A673 (cell line): ENCODE measurements at places on chromosomes 13 and 19. TPM values are rescaled to one million over a fixed set of nuclear protein-coding genes. Genes with fewer than 3 reads are reported as not detected.

The CGB1 gene
- total RNA-seq: not detected in 2 replicates

The ZNF681 gene
- total RNA-seq: 0.07 and 0.15 TPM in 2 replicates

GRCh38 chr19:49555600-49556411 lies 24.6 kb downstream of the NOSIP start:
- H3K4me3 ChIP-seq: no peak overlapping the region
- peak overlapping the region; percentile 70 for H3K27ac ChIP-seq
- DNase-seq: peak; percentile 96
- no peaks in the 10 kb centered on the region for H3K27me3 ChIP-seq
- H3K4me1 ChIP-seq: peaks cover 15% of the 10 kb centered on the region
- peaks cover 54% of the 10 kb centered on the region for H3K36me3 ChIP-seq

The THSD1 gene
- 0.13 and 0.39 TPM in 2 replicates for total RNA-seq

- H3K4me3 ChIP-seq: no peak overlapping the region
- H3K27ac ChIP-seq: no peak overlapping the region
- H3K36me3 ChIP-seq: no peaks in the 10 kb centered on the region
- no peaks in the 10 kb centered on the region for H3K27me3 ChIP-seq
- H3K4me1 ChIP-seq: no peaks in the 10 kb centered on the region
These were observed 410.5 kb downstream of the KCNRG start for GRCh38 chr13:50425772-50426171.

The ZNF439 gene
- total RNA-seq: 4.0 and 4.4 TPM in 2 replicates

DNA sequence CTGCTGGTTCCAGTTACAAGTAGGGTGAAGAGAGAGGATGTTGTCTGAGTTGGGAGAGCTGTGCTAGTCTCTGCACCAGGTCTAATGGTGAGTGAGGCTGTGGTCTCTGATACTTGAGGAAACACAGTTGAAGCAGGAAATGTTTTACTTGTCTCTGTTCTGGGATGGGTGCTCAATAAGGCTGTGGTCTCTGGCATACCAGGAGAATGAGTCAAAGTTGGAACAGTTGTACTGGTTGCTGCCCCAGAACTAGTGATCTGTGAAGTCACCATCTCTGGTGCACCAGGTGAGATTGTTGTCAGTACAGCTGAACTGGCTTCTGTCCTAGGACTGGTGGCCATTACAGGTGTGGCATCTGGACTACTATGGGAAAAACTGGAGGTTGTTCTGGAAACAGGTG lies 74.7 kb downstream of the MUC16 start:
- no peaks in the 10 kb centered on the region for H3K4me1 ChIP-seq
- no peak overlapping the region for H3K4me3 ChIP-seq
- no peaks in the 10 kb centered on the region for H3K27me3 ChIP-seq
- H3K36me3 ChIP-seq: no peaks in the 10 kb centered on the region
- H3K27ac ChIP-seq: no peak overlapping the region

The IFNL1 gene
- total RNA-seq: not detected in 2 replicates
